Lower lobe of right lung (tissue), 2 donors: ENCODE measurements at places on chromosomes 5 and 9. TPM values are rescaled to one million over a fixed set of nuclear protein-coding genes. Genes with fewer than 3 reads are reported as not detected.

Gene ADAMTSL2
- total RNA-seq, result 10.1 TPM

GRCh38 chr5:34487159-34487879 is 168.8 kb upstream of the RAI14 start:
- H3K27ac ChIP-seq, result peak overlapping the region; percentile 70
- peaks cover 22% of the 10 kb centered on the region for H3K4me1 ChIP-seq
- no peaks in the 10 kb centered on the region for H3K36me3 ChIP-seq
- peak; percentile 62 for DNase-seq

Gene GABRA6
- total RNA-seq, result not detected

GRCh38 chr5:101435768-101436167 is 532.7 kb upstream of the ST8SIA4 start:
- no peaks in the 10 kb centered on the region for H3K4me1 ChIP-seq
- no peaks in the 10 kb centered on the region for H3K27me3 ChIP-seq
- no peak overlapping the region for H3K4me3 ChIP-seq
- DNase-seq, result no peak
- no peak overlapping the region for H3K27ac ChIP-seq

Gene KCNN2
- total RNA-seq, result 1.2 TPM

GRCh38 chr5:144189800-144190429 is 19.2 kb downstream of the KCTD16 start:
- no peaks in the 10 kb centered on the region for H3K36me3 ChIP-seq
- DNase-seq, result peak; percentile 45
- peaks cover 41% of the 10 kb centered on the region for H3K4me1 ChIP-seq
- H3K27ac ChIP-seq, result no peak overlapping the region
- H3K27me3 ChIP-seq, result no peaks in the 10 kb centered on the region
- H3K4me3 ChIP-seq, result no peak overlapping the region

Gene TICAM2
- 5.8 TPM for total RNA-seq

DNA sequence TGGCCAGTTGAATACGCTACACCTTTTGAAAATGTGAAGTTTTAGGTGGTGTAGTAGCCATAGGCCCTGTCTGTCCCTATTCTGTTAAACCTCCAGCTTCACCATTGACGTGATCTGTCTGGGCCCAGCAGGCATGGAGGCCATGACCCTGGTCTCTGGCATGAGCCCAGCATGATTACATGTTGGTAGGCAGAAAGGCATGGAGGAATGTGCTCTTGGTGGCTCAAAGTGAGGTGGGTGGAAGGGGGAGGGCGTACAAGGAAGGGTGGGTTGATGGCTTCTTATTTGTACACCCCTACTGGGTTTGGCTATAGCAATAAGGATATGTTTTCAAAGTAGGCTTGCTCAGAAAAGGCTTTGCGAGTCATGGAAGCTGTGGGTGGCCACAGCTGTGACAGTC is 23.7 kb downstream of the RALGPS1 start:
- no peak for DNase-seq
- H3K36me3 ChIP-seq, result no peaks in the 10 kb centered on the region
- H3K27ac ChIP-seq, result no peak overlapping the region
- H3K4me3 ChIP-seq, result no peak overlapping the region
- H3K4me1 ChIP-seq, result peaks cover 17% of the 10 kb centered on the region
- no peaks in the 10 kb centered on the region for H3K27me3 ChIP-seq

Gene LRRC19
- 0.27 TPM for total RNA-seq

Gene FAM163B
- total RNA-seq, result not detected

Gene SCGB3A2
- 624 TPM for total RNA-seq

GRCh38 chr5:178818094-178818493 is 41.7 kb upstream of the ZNF354B start:
- H3K36me3 ChIP-seq, result no peaks in the 10 kb centered on the region
- H3K4me3 ChIP-seq, result no peak overlapping the region
- no peak overlapping the region for H3K27ac ChIP-seq
- DNase-seq, result no peak
- H3K4me1 ChIP-seq, result no peaks in the 10 kb centered on the region
- H3K27me3 ChIP-seq, result no peaks in the 10 kb centered on the region

Gene WDR41
- total RNA-seq, result 35.6 TPM

- no peaks in the 10 kb centered on the region for H3K27me3 ChIP-seq
- H3K27ac ChIP-seq, result peak overlapping the region; percentile 84
- no peaks in the 10 kb centered on the region for H3K36me3 ChIP-seq
- peak overlapping the region; percentile 32 for H3K4me3 ChIP-seq
Measured at GRCh38 chr9:89661391-89661949, 56.7 kb downstream of the GADD45G start.

GRCh38 chr9:16505199-16505598 is 365.3 kb downstream of the BNC2 start:
- H3K4me3 ChIP-seq, result no peak overlapping the region
- no peaks in the 10 kb centered on the region for H3K4me1 ChIP-seq
- H3K27ac ChIP-seq, result no peak overlapping the region
- DNase-seq, result no peak
- no peaks in the 10 kb centered on the region for H3K36me3 ChIP-seq

Gene MAP1B
- 20.6 TPM for total RNA-seq

Gene ANKRD18A
- total RNA-seq, result 4.3 TPM

- H3K4me3 ChIP-seq, result no peak overlapping the region
- no peak overlapping the region for H3K27ac ChIP-seq
- H3K27me3 ChIP-seq, result no peaks in the 10 kb centered on the region
- no peaks in the 10 kb centered on the region for H3K4me1 ChIP-seq
- no peak for DNase-seq
- H3K36me3 ChIP-seq, result no peaks in the 10 kb centered on the region
Measured at GRCh38 chr5:150901446-150901845, 3.3 kb downstream of the ZNF300 start.

- no peak overlapping the region for H3K4me3 ChIP-seq
- H3K27me3 ChIP-seq, result no peaks in the 10 kb centered on the region
- DNase-seq, result no peak
- H3K27ac ChIP-seq, result no peak overlapping the region
- no peaks in the 10 kb centered on the region for H3K4me1 ChIP-seq
Measured at GRCh38 chr5:4212981-4213819, 617.6 kb downstream of the IRX1 start.

GRCh38 chr9:72538921-72539702 is 17.7 kb downstream of the TMC1 start:
- no peak for DNase-seq
- H3K27me3 ChIP-seq, result no peaks in the 10 kb centered on the region

Gene PAEP
- total RNA-seq, result not detected

DNA sequence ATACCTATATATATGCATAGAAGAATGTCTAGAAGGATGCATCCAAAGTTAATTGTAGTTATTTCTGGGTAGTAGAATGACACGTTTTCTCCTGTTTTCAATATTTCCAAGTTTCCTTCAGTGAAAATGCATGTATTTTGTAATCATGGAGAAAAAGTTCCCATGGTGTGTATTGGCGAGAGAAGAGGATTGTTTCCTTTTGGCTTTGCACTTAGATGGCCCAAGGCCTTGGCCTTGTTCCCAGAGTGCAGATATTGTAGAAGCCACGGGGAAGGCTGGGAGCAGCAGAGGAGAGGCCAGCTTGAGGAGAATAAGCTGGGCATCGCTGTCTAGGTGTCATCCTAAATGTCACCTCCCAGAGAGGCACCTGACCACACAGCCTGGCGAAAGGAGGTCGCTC is 44.0 kb downstream of the IRF1 start:
- no peak overlapping the region for H3K4me3 ChIP-seq
- DNase-seq, result no peak
- H3K27ac ChIP-seq, result peak overlapping the region; percentile 58
- H3K4me1 ChIP-seq, result peaks cover 49% of the 10 kb centered on the region
- no peaks in the 10 kb centered on the region for H3K27me3 ChIP-seq

DNA sequence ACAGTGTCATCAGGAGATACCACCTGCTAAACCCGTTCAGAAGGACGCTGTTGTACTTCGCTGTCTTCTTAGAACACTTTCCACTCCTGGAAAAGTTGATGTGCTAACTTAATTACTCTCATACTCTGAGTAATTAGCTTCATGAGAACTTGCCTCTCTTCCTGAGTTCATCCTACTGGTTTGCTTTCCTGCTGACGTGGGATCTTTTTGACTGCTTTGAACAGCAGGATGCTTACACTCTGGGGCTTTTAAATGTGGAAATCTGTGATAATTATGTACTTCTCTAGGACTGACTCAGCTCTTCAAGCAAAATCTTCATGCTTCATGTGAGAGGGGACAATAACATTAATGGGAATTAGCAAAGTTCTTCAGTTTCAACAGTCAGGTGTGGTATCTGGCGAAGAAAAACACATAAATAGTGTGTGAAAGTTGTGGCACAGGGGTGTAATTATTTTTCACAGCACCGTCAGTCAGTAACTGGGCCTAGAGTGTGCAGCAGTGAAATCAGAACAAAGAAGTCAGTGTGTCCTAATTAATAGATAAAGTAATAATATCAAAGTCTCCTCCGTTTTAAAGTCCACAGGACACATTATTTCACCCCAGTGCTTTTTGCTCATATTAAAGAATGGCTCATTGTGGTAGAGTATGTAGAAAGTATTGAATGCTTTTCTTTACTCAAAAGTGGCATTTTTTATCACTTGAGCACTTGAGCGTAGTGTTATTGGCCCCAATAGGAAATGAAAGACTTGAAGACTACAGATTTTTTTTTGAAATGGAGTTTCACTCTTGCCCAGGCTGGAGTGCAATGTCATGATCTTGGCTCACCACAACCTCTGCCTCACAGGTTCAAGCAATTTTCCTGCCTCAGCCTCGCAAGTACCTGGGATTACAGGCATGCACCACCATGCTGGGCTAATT is 140.9 kb upstream of the DMRT1 start:
- no peak for DNase-seq
- no peaks in the 10 kb centered on the region for H3K36me3 ChIP-seq

Gene OMD
- total RNA-seq, result 4.1 TPM

Gene SPINK5
- 2.1 TPM for total RNA-seq

GRCh38 chr9:92974761-92975755 is 27.7 kb downstream of the FGD3 start:
- no peaks in the 10 kb centered on the region for H3K27me3 ChIP-seq
- peaks cover 39% of the 10 kb centered on the region for H3K4me1 ChIP-seq
- H3K36me3 ChIP-seq, result peaks cover 11% of the 10 kb centered on the region
- DNase-seq, result no peak
- peak overlapping the region; percentile 54 for H3K27ac ChIP-seq

DNA sequence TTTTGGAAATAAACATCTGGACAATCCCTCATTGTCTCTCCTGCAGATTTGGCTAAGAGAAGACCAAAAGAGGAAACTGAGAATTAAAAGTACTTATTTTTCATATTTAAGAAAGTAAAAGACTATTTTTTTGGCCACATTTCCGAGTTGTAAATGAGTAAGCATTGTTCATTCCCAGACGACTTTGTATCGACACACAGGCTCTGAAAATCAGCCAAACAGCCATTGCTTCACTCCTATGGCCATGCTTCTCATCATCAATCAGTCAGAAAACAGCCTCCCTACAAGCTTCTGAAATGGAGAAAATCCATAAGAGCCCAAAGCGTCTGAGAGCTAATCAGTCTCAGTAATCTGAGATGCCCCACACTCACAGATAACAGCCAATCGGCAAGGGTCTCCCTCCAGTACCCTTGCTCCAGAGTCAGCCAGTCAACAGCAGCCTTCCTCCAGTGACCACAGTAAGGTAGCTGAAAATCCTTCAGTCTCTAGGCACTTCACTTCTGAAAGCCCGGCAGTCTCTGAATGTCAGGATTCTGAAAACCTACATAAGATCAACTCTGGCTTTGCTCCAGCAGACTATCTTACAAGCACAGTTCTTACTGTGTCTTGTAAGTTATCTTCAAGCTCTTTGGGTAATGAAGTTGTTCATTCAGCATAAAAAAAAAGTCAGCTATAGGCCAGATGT is 30.9 kb downstream of the CDO1 start:
- no peaks in the 10 kb centered on the region for H3K4me1 ChIP-seq
- no peak for DNase-seq
- no peaks in the 10 kb centered on the region for H3K36me3 ChIP-seq
- no peak overlapping the region for H3K4me3 ChIP-seq
- peaks cover 4% of the 10 kb centered on the region for H3K27me3 ChIP-seq
- H3K27ac ChIP-seq, result no peak overlapping the region
